Activated T-cell treated with anti-CD3 and anti-CD28 coated beads, Interleukin-2, amount 50 U/mL, for 72 hours (primary cell): ENCODE measurements at places on chromosomes 3 and 15. TPM values are rescaled to one million over a fixed set of nuclear protein-coding genes. Genes with fewer than 3 reads are reported as not detected.

DNA sequence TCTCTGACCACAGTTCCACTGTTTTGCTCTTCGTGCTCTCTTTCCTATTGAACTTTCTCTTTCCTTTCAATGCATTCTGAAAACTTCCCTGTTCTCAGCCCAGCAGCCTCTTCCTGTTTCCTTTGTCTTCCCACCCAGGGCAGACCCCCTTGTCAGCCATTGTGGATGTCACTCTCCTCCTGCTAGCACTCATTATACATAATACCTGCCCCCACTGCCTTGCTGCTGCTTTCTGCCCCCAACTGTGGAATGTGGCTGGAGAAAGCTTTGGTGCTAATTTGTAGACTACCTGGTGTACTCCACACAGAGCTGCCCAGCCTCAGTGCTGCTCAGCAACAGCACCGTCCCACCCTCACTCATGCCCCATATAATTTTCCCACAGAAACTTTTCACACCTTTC is 80.2 kb downstream of the CHCHD6 start:
- H3K36me3 ChIP-seq, result peaks cover 7% of the 10 kb centered on the region
- peak overlapping the region; percentile 52 for H3K27ac ChIP-seq
- H3K4me3 ChIP-seq, result no peak overlapping the region

DNA sequence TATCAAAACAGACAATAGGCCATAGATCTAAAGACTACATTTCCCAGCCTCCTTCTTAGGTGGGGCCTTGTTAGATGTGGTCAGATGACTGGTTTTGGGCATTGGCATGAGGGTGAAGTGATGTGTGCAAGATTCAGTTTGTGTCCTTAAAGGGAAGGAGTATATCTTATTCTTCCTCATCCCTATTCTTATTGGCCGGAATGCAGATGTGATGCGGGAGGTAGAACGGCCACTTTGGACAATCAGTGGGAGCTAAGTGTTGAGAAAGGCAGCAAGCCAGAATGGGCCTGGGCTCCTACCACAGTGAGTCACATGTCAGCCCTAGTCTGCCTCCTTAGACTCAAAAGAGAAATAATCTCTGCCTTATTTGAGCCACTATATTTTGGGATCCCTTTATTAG is 89.8 kb upstream of the MEX3B start:
- peaks cover 12% of the 10 kb centered on the region for H3K36me3 ChIP-seq
- peaks cover 7% of the 10 kb centered on the region for H3K4me1 ChIP-seq
- no peaks in the 10 kb centered on the region for H3K27me3 ChIP-seq

DNA sequence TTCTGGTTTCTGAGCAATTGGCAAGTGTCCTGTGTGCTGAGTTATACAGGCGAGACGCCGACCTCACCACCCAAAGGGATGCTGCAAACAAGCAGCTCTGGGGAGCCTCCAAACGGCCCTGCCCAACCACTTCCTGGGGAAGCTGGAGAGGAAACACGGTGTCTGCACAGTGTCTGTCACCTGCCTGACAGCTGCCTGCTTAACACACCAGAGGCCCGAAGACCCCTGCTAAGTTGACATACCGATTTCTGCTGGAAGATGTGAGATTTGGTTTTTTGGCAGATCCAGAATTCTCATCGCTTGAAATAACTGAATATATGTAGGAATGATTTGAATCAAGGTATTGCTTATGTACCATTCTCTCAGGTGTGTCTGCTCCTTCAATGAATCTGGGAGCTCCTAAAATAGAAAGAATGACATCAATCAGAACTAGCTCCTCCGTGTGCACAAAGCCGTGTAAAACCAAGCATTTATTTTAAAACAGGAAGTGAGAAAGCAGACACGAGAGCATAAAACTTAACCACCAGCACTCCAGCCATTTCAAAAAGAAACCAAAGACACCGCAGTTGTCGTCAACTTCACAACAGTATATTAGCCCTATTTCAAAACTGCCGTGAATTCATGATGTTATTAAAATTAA is 27.2 kb downstream of the LRRC2 start:
- H3K4me3 ChIP-seq, result peak overlapping the region; percentile 89
- peak; percentile 77 for DNase-seq
- peaks cover 6% of the 10 kb centered on the region for H3K27me3 ChIP-seq
- peaks cover 51% of the 10 kb centered on the region for H3K4me1 ChIP-seq
- H3K27ac ChIP-seq, result peak overlapping the region; percentile 55

GRCh38 chr3:188465311-188465710 is 311.4 kb downstream of the LPP start:
- no peaks in the 10 kb centered on the region for H3K4me1 ChIP-seq
- no peaks in the 10 kb centered on the region for H3K27me3 ChIP-seq
- no peak overlapping the region for H3K27ac ChIP-seq
- DNase-seq, result no peak
- H3K36me3 ChIP-seq, result peaks cover 2% of the 10 kb centered on the region
- H3K4me3 ChIP-seq, result no peak overlapping the region

Gene ARPP21
- not detected for total RNA-seq

Gene A4GNT
- total RNA-seq, result not detected

GRCh38 chr15:22925875-22926274 is 54.3 kb downstream of the CYFIP1 start:
- H3K27me3 ChIP-seq, result no peaks in the 10 kb centered on the region
- H3K4me3 ChIP-seq, result no peak overlapping the region
- DNase-seq, result no peak
- no peak overlapping the region for H3K27ac ChIP-seq
- no peaks in the 10 kb centered on the region for H3K4me1 ChIP-seq

- H3K4me1 ChIP-seq, result no peaks in the 10 kb centered on the region
- DNase-seq, result peak; percentile 1
- no peaks in the 10 kb centered on the region for H3K27me3 ChIP-seq
- H3K4me3 ChIP-seq, result no peak overlapping the region
- H3K27ac ChIP-seq, result no peak overlapping the region
These were observed 452.1 kb upstream of the PPP2R3A start for GRCh38 chr3:135513106-135514059.

DNA sequence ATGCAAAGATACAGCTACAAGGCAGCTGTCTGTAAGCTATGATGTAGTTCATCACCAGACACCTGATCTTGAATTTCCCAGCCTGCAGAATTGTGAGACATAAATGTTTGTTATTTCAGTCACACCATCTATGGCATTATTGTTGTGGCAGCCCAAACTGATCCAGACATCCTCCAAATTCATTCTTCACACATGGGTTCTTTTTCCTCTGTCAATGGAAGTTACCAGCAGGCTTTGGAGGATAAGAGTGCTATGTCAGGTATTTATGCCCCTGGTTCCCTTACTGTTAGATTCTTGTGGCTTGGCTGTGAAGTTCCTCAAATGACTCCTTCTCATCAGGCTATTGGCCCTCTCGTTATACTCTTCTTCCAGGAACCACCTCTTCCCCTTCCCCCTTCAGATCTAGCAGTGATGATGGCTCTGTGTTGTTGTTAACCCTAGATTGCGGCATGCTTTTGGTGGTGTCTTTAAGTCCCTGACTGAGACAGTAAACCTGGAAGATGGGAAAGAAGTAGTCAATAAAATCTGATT is 91.0 kb upstream of the CHMP2B start:
- H3K4me1 ChIP-seq, result no peaks in the 10 kb centered on the region
- H3K36me3 ChIP-seq, result peaks cover 3% of the 10 kb centered on the region
- no peak overlapping the region for H3K4me3 ChIP-seq
- no peaks in the 10 kb centered on the region for H3K27me3 ChIP-seq
- DNase-seq, result no peak

Gene PAQR5
- total RNA-seq, result 0.07 TPM

GRCh38 chr3:153972862-153973261 is 148.3 kb upstream of the ARHGEF26 start:
- H3K36me3 ChIP-seq, result no peaks in the 10 kb centered on the region
- no peaks in the 10 kb centered on the region for H3K4me1 ChIP-seq
- no peak for DNase-seq
